Heart right ventricle (tissue), 16 donors: ENCODE measurements at places on chromosomes 12 and 14. TPM values are rescaled to one million over a fixed set of nuclear protein-coding genes. Genes with fewer than 3 reads are reported as not detected.

DNA sequence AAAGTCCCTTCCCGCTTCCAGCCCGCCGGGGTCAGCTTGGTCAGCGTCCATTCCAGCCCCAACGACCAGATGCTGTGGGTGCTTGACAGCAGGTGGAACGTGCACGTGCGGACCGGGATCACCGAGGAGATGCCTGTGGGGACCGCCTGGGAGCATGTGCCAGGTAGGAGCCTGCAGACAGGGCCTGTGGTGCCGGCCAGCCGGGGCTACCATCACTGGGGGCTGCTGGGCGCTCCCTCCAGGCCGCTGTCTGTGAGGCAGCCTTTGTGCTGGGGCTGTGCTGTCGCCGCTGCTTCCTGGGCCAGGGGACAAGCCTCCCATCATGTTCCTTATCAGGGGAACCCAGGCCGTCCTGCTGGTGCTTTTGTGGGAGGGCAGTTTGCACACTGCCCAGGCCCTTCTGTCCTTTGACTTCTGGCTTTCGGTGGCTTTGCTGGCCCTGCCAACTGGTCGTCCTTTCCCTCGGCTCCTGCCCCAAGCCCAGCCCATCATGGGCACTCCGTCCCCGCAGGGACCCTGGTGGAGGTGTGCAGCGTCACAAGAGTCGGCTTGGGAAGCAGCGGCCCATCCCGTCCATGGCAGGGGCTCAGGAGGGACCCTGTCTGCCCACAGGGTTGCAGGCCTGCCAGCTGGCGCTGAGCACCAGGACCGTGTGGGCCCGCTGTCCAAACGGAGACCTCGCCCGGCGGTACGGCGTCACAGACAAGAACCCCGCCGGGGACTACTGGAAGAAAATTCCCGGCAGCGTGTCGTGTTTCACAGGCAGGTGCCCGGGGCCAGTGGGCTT, 12.4 kb downstream of the ANKRD9 start:
- DNase-seq: no peak
- no peaks in the 10 kb centered on the region for H3K27me3 ChIP-seq
- no peak overlapping the region for H3K4me3 ChIP-seq
- peaks cover 25% of the 10 kb centered on the region for H3K36me3 ChIP-seq
- H3K27ac ChIP-seq: peak overlapping the region; percentile 95

GRCh38 chr12:121781998-121782979, 11.2 kb downstream of the RHOF start:
- H3K27me3 ChIP-seq: no peaks in the 10 kb centered on the region
- H3K27ac ChIP-seq: peak overlapping the region; percentile 58
- no peak overlapping the region for H3K4me3 ChIP-seq
- DNase-seq: no peak
- no peaks in the 10 kb centered on the region for H3K36me3 ChIP-seq

DNA sequence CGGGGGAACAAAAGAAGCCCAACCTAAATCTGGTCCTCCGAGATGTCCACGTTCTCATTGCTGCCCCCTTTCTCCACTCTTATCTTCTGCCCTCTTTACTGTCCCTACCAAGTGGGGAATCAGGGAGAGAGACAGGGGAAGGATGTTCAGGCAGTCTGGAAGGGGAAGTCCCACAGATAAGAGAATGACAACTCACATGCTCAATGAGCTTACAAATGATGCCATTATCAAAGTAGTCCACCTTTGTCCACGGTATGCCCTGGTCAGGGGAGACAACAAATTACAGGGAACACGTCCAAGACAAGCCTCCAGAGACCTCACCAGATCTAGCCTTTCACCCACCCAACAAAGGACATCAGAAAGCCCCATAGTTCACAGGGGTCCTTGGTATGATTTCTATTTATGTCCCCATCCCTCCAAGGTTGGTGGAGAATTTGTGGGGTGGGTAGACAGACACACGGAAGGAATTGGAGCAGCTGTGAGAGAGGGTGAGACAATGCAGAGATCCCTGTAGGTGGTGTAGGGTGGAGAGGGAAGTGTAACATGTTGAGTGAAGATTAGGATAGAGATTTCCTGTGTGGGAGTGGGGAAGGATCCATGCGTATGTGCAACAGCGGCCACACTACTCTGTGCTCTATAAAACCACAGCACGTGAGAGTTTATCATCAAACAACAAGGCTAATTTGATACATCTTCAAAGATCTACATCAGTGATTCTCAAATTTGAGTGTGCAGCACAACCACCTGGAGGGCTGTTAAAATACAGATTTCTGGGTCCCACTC, 10.7 kb downstream of the MYO1A start:
- H3K36me3 ChIP-seq: no peaks in the 10 kb centered on the region
- no peaks in the 10 kb centered on the region for H3K4me1 ChIP-seq
- no peak overlapping the region for H3K27ac ChIP-seq
- H3K4me3 ChIP-seq: no peak overlapping the region

Gene NINJ2
- 2.7 TPM for total RNA-seq

Gene RHEBL1
- 0.23 TPM for total RNA-seq
